ENCODE measurements at places on chromosomes 2 and 18.
A peak's percentile ranks its signal among the peaks of the same experiment; 100 is the strongest.

GRCh38 chr2:60483401-60483800 lies 70.1 kb downstream of the BCL11A start:
- DNase-seq: peak; percentile 20

GRCh38 chr2:45759310-45759851 lies 107.9 kb downstream of the PRKCE start:
- DNase-seq: no peak

- peak; percentile 25 for DNase-seq
Observed at GRCh38 chr2:163877316-163877715, 141.5 kb upstream of the FIGN start.

DNA sequence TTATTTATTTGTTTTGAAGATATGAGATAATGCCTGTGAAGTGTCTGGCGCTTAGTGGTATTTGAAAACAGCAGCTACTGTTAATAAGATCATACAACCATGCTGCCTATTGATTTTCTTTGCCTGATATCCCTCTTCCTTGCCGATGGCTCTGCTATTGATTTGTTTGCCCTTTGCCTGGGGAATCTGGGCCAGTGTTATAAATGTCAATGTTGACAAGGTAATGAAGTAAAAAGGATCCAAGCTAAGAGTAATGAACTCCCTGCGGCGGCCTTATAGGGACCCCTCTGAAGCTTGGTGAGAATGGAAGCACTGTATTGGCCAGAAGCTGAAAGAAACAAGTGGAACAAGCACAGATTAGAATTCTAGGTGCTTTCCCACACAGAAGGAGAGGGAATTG lies 854.6 kb downstream of the CNTNAP5 start:
- no peak for DNase-seq

DNA sequence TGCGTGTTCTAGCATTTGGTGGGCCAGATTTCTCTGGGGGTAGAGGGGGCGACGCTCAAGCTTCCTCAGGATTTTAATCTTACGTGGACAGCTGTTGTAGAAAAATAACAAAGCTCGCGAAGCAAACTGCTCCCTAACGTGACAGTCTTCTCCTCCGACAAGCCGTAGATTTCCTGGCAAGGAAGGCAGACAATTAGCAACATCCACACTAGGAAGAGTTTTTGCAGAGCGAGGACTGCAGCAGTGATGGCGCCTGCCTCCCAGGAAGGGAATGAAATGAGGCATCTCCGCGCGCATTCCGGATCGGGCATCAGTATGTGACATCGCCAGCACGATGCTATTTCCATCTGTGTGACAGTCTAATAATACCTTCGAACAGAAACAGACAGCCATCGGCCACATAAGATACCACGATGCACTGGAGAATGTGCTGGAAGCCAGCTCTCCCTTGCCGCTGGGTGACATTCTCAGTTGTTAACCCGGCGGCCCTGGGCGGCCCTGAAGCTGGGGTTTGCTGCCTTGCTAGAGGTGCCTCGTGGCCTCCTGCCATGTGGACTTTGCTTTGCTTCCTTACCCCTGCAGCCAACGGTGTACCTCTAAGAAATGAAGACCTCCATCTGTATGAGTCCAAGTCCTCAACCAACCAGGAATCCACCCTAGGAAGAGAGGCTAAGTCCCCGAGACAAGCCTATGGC lies 101.8 kb upstream of the AGAP1 start:
- no peak for DNase-seq

DNA sequence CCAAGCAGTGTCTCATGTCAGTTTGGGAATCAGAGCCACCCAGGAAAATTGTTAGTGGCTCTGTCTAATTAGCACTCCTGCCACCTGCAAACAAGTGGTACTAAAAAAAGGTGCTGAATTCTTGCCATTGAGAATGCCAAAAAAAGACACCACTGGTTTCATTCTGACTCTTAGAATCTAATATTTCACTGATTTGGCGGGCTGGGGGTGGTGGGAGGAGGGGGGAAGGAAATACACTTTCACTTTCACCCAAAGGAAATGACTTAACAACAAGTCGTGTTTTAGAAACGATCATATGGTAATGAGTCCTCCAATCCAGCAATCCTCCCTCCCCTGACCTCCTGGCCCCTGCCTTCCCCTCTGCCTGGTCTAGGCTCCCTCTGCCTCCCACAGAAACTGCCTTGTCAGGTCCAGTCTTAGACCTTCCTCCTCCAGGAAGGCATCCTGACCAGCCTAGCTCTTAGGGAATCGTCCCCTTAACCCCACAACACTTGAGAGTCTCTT lies 4.4 kb upstream of the KLHL29 start:
- no peak for DNase-seq

GRCh38 chr2:17163638-17164037 lies 354.6 kb downstream of the RAD51AP2 start:
- no peak for DNase-seq

GRCh38 chr2:136001131-136001530 lies 15.7 kb upstream of the DARS1 start:
- no peak for DNase-seq

DNA sequence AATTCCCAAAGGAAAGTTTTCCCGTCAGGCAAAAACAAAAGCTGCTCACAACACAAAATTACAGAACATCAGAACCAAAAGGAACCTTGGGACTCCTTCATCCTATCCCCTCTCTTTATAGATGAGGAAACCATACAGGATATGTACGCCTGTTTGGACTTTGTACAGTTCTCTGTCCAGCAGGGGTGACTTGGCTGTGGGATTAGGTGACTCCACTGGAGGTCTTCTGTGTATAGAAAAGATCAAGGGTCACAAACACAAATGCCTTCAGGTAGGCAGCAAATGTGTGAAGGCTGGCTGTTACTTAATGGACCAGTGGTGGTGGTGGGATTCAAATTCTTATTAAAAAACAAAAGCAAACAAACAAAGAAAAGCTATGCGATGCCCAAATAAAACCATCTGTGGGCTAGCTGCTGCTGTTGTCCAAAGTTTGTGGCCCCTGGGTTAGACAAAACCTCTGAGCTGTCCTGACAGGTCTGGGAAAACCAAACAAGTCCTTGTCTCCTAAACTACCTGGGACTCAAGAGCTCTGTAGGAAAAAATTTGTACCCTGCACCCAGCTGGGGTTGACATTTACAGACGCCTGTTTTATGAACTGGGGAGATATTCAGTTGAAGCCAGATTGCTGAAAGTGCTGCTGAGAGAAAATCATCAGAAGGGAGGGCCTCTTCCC lies 1.3 kb upstream of the CEP68 start:
- no peak for DNase-seq

DNA sequence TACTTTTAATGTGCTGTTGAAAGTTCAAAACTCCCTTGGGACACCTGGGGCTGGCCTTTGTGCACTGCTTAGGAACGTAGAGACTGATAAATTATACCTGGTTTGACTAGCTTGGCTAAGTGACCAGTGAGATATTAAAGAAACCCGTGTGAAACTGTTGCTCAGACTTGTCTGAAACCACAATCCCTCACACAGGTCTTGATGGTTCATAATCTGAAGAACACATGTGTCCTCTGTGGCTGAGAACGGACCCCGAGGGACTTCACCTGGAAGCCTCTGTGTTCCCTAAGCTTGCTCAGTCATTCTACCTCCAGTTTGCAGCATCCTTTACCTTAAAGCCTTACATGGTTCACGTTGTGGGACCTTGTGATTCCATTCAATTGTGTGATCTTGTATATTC lies 218.8 kb downstream of the CBLN2 start:
- DNase-seq: no peak

DNA sequence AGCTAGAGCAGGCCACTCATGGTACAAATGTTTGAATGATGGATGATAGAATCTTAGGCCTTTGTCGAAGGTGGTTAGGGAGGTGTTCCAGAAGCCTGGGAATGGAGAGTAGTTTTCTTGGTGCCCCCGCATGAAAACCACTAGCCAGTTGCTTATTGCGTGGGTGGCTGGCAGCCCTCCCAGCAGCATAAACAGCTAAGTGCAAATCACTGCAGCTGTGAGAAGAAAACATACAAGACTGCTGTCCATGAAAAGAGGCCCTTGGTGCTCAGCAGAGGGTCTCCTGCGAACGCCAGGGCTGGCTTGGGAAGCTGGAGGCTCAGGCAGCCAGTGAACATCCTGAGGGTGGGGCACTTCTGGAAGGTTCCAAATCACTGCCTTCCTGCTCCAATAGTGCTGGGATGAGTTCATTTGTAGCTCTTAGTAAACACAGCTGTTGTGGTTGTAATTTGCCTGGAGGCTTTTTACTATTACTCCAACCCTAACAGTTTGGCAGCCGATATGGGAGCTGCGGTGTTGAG lies 118.8 kb downstream of the MGAT5 start:
- peak; percentile 19 for DNase-seq

DNA sequence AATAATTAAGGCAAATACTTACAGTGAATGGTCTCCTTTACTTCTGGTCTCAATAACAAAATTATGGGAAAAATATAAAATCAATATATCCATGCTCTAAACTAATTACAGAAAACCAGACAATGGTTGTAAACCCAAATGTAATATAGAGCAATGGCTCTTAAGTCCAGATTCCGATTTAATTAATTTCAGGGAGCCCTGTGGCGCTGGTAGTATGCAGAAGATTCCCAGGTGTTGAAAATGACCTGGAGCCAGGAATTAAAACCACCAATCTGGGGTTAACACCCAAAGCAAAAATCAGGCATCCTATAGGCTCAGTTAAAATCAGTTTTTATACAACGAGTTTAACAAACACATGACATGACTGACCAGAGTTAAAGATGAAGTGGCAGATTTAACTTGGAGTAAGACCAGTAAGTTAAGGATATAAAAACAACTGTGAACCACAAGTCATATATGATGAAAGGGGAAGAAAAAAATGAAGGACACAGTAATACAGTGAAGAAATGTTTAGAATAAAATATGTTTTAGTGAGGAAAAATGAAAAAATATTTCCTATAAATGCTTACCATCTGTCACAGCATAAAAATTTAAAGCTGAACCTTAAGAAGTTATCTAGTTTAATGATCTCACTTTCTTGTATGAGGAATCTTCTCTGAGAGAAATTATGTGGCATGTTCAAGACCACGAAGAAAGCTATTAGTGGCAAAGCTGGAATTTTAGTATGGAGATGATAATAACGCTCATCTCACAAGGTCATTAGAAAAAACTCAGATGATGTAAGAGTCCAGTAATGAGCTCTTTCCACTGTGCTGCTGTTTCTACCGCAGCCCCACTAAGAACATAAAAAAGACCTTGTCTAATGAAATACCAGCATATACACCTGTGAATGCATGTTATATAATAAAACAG lies 45.8 kb upstream of the FLACC1 start:
- no peak for DNase-seq

GRCh38 chr2:58851598-58851997 lies 610.5 kb upstream of the FANCL start:
- no peak for DNase-seq

GRCh38 chr2:195561116-195561921 lies 95.7 kb upstream of the SLC39A10 start:
- peak; percentile 76 for DNase-seq

GRCh38 chr18:76208678-76209306 lies 286.2 kb downstream of the ZNF516 start:
- DNase-seq: no peak

GRCh38 chr2:163906410-163906809 lies 170.6 kb upstream of the FIGN start:
- no peak for DNase-seq

DNA sequence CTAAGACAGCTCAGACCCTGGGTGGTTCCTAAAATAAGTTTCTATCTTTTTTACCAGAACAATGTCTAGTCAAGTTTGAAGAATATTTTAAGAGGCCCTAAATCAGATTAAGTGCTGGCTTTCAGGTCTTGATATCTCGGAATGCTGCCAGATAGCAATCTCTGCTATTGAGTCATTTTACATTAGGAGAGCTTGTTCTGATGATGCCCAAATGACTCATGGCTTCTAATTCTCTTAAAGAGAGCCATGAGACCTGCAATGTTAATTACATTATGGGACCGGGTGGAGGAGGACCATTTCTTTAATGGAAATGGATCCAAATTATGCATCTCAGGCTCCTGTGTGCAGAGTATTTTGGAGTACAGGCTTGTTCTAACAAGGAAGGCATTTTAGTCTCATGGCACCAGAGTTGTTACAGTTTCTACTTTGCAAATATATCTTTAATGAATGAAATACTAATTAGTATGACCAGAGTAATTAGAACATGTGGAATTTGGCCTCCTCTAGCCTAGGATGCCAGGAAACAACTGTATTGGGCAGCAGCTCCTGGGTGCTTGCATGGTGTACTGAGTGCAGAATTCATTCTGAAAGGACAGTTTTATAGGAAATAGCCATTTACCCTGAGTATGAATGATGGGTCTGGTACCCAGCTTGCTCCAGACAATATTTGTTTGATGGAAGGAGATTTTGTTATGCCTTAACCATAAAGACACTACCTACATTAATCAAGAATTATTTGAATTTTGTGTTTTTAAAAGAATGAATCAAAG lies 94.0 kb upstream of the SULT1C3 start:
- no peak for DNase-seq

DNA sequence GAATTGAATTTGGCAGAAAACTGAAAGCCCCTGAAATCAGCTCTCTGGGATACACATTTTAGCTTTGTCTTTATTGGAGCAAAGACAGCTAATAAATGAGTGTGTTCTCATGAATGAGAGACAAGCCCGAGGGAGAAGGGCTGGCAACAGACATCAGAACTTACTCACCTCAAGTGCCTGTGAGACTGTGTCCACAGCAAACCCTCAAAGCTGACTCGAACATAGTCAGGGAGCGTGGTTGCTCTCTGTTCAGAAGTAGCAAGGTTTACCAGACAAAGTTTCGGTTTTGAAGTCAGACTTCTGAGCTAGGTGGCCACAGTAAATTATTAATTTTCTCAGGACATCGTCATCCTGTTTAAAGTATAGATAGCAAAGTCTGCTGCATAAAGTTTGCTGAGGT lies 207.9 kb downstream of the CMPK2 start:
- no peak for DNase-seq

DNA sequence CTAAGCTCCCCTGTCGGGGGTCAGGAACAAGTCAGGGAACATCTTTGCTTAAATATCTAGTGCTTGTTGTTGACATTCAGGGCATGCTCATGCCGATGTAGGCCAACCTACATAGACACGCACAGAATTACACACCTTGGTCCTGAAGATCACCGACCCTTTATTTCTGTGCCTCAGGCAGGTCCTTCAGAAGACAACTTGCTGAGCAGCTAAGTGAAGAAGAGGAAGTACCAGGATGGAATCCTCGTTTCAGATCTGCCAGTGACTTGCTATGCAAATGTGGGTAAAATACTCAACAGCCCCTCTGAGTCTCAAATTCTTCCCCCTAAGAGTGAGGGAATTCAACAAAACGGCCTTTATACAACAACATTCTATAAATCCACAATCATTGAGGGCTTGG lies 494.7 kb downstream of the BCL11A start:
- DNase-seq: no peak

DNA sequence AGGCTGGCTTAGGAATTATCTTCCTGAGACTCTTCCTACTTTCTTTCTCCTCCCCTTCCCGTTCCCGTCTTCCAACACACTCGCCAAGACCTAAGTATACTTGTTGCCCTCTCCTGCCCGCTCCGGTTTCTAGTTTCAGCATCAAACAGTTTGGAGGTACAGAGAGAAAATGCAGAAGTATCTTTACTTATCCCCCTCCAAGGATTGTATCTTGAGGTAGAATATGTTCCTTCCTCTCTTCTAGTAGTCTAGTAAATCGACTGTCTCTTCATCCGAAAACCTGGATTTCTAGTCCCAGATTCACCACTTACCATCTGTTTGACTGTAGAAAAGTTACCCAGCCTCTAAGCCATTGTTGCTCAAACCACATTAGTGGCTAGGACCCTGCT lies 755 bp downstream of the EIF4E2 start:
- DNase-seq: no peak
